ENCODE measurements at places on chromosomes 1 and 21.

DNA sequence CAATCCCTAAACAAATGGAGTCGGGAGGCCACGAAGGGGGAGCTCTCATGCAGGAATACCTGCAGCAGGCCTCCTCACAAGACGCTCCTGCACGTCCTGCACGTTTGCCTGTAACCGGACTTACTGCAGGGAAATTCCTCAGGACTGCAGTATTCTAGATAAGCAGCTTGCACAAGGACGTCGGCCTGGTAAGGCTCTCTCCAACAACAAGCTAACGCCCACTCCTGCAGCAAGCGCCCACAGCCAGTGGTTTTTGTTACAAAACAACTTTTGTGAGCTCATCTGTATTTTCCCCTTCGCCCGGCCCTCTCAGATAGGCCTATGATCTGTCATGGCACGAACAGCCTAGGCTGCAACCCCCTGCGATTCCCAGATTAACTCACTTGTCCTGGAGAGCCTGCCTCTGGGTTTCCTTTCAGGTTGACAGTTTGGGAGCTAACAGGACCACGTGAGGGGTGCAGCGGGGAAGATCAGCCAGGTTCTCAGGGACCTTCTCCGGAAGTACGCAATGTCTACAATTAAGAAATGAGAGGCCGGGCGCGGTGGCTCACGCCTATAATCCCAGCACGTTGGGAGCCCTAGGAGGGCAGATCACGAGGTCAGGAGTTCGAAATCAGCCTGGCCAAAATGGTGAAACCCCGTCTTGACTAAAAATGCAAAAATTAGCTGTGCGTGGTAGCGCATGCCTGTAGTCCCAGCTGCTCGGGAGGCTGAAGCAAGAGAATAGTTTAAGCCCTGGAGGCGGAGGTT lies 921 bp upstream of the MIB2 start:
- peak; percentile 35 for DNase-seq

DNA sequence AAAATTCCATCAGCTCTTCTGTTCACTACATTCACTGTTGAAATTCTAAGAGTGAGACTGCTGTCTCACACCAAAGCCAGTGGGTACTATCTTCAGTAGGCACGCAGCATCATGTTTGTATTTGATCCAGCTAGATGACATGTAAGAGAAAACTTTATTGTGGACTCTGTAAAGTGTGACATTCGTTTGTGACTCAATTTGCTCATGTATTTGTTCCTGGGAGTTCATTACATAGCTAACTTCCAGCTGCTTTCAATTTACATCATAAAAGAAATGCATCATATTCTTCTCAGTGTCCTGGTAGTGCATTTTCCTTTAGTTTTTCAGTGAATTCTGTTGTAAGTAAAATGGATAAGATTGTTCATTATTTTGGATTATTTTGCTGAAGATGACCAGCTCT lies 31.4 kb downstream of the CTH start:
- DNase-seq = no peak

DNA sequence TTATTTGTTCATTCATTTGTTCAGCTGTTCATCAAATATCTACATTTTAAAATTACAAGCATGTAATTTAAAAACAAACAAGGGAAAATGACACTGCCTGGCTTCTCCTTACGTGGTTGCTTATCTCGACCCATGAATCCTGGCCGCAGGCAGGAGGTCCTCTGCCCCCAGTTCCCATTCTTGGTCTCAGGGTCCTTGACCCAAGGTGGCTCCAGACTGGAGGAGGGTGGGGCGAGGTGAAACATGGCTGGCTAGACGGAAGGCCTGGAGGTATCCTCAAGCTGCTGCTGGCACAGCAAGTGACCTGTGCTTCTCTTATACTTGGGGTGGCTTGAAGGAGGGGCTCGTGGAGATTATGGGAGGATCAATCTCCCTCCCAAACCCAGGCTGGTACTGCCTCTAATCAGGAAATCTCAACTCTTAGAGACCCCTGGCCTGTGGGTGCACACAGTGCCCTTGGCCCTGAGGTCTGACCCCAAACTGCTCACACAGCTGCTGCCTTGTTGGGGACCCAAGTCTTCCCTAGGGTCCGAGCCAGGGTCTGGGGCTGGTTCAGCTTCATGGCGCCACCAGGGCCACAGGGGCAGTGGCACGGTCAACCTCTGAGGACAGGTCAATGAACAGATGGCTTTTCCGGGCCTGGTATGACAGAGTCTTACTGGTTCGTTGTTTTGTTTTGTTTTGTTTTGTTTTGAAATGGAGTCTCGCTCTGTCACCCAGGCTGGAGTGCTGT lies 63.7 kb downstream of the SCCPDH start:
- no peak for DNase-seq

DNA sequence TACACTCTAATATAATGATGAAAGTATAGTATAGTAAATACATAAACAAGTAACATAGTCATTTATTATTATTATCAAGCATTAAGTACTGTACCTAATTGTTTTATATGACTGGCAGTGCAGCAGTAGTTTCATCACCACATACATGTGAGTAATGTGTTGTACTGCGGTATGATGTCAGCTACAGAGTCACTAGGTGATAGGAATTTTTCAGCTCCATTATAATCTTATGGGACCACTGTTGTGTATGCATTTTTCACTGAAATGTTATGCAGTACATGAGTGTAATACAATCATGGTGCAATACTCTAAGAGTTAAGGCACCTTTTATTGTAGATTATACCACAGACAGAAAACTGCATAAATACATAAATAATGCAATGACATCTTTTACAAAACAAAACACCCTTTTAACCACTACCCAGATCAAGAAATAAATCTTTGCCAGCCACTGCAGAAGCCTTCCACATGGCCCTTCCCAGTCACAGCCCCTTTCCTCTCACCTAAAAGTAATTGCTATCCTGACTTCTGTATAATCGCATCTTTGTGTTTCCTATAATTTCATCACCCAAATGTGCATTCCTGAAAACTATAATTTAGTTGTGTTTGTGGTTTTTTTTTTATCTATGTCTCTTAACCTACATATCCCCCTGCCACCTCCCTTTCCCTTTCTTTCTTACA lies 16.3 kb downstream of the ABCD3 start:
- no peak for DNase-seq

DNA sequence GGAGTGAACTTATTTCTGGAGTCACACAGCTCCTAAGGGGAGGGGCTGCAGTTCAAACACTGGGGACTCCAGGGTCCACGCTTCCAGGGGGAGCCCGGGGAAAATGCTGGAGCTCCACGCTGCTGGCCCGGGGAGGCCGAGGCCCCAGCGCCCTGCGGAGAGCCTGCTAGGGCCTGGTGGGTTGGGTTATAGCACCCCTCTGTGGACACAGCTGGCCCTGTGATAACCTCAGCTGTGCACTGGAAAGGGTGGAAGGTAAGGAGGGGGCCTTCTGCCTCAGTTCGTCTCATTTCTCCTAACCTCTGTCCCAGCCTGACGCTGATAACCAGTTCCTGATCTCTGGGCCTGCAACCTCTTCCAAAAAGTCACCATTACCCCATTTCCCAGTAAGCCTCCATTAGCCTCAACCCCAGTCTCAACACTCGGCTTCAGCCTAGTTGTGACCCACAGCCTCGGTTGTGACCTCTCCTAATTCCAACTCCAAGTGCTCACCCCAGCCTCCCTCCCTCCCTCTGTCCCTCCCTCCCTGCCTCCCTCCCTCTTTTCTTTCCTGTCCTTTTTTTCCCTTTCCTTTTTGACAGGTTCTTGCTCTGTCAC lies 7.1 kb downstream of the NBL1 start:
- peak; percentile 22 for DNase-seq

DNA sequence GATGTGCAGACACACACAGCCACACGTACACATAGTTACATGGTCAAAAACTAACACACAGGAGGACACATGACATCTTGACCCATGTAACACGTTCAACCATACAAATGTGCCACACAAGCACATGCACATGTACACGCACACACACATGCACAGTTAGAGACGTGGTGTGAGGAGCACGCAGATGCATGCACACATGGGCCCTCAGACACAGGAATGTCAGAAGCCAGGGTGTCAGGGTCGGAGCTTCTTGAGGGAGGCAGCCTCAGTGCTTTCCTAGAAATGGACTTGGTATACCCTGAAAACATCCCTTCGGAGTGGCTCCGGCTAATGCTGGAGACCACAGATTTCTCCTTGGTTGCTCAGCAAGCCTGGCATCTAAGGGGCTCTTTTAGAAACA lies 114.3 kb downstream of the DMRTB1 start:
- DNase-seq = no peak

DNA sequence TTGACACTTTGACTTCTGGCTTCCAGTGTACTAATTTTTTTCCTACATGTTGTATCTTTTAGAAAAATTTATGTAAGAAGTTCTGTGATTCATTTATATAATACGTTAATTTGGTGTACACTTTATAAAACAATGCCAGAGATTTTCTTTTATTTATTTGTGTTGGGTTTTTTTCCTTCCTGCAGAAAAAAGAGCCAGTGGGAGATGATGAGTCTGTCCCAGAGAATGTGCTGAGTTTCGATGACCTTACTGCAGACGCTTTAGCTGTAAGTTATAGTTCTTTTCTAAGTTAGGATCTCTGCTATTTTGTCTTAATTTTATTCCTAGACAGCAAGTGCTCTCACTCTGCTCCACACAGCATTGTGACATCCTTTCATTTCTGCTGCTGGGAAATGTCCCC lies 14.4 kb downstream of the SARS1 start:
- no peak for DNase-seq

- DNase-seq = no peak
Measured at GRCh38 chr1:178093951-178094738, at the start of gene RASAL2. Gene RASAL2, plus strand, starts transcription at chr1:178094104. Its CDS starts 389 bp downstream, at chr1:178094493.

DNA sequence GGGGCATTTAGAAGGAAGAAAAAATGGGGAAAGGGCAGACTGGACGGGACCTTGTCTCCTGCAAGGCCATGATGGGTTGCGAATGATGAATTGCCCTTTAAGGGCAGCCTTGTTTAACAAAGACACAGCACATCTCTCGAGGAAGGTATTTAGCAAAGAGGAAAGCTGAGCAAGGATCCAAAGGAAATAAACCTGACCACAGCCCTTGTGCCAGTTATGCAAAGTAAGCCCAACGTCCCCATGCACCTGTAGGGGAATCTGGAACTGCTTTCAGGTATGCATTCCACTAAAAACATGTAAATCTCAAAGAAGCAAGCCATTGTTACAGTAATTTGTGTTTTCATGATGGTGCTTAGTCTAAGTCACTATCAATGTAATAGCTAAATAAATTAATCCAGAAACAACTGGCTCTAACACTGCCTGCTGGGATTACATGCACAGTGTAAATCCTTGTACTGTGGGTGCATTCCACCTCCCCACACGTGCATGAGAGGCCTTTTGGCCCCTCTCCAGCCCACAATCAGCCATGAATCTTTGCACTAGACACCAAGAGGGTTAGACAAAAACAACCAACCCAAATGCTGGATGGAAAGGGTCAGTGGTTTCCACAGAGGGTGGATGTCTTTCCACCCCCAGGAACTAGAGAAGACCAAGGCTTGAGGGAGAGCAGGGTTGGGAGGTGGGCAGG lies 228.8 kb upstream of the KAZN start:
- no peak for DNase-seq

DNA sequence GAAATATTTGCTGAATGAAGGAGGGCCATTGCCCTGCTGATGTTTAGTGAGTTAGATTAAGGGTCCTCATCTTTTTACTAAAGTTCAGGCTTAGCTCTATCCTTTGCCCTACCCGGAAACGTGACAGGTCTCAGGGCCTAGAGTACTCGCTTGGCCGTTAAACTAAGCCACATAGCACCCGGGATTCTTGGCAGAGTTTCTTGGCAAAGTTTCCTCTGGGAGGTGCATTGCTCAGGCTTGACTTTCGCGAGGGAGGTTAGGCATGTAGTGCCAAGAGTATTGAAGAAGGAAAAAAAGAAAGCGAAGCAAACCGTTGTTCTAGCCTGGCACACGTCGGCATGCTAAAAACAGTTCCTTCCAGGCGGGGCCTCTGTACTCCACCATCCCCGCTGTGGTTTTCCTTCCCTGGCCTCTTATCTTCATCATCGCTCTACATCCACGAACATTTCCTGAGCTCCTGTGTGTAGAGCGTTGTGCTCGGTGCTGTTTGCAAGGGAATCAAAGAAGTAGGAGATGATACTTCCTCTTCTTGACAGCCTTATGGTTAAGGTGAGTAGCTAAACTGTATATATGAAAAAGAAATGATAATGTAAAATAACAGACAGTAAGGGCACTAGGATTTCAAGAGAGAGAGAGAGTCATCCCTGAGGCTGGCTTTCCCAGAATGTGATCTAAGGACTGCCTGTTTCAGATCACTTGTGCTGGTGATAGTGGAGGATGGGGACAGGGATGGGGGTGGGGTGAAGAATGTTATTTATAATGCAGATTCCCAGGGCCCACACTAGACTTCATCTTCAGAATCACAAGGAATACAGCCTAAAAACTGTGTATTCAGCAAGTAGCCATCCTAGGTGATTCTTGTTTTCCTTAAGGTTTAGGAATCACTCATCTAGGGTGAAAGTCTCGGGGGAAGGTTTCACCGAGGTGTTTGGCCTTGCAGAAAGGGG lies 18.8 kb downstream of the RNF220 start:
- no peak for DNase-seq

DNA sequence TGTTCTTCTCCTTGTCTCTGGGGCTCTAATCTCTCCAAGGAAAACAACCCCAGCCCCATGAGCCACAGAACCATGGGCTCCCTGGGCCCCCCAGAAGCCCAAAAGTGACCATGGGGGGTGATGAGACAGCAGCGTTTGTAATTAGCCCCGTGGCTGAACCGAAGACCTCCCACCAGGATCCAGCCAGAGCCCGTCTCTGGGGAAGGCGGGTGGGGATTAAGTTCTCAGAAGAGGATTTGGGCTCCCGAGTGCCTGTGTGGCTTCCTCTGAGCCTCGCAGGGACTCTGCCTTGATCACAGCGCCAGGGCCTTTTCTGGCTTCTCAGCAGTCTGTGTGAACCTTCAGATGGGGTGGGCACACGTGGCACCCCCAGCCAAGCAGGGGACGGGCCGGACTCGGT lies 77.0 kb downstream of the ALPL start:
- no peak for DNase-seq

DNA sequence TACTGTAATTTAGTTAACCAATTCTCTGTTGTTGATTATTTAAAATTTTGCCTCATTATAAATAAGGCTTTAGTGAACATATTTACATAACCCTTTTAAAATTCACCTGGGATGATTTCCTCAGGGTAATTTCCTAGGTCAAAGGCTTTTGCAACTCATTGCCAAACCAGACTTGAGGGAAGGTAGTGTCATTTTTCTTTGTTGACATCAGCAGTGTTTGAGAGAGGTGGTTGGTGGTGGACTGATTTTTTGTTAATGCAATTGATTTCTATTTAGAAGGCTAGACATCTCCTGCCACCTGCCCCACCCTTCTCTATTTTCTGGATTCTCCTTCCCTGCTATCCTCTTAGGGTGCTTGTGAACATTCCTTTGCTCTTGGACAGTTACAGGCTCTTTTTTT lies 116.8 kb downstream of the HHAT start:
- DNase-seq = no peak

Data from AG09319 (cell line).